Activated T-cell treated with anti-CD3 and anti-CD28 coated beads, Interleukin-2, amount 50 U/mL, for 1 hour (primary cell): ENCODE measurements at places on chromosomes 4 and X.

DNA sequence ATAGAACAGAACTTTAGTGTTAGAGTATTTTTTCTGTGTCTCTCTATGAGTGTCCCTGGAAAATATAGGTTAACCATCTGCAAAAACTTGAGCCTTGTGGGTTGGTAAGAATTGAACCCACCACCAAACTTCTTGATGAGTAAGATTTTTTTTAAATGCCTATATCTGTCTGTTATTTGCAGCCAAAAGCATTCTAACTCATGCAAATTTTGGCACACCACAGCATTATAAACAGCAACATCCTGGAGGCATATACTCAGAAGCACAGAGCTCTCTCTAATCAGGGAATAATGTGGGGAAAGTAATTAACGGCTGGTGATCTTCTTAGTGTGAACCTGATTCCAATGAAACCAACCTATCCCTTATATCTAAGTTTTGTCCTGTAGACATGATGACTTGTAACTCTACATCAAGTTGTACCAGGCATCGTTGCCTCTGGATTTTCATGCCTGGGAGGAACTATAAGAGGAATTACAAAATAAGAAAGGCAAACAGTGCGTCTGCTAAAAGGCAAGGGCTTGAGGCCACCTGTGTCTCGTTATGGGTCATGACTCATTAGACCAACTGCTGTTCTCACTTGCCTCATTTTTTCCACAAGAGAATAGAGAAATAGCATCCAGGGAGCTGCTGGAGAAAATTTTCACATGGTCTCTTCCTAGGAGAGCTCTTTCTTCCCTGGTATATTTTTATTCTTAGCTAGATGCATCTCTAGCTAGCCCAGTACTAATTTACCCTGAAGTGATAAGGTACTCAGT, 202.4 kb downstream of the CHIC2 start:
- no peak for DNase-seq

GRCh38 chr4:75232546-75232945, 281.7 kb downstream of the RCHY1 start:
- no peak for DNase-seq

- DNase-seq: no peak
Measured at GRCh38 chr4:163395055-163395454, 51.4 kb downstream of the NPY5R start.

GRCh38 chr4:146255874-146256273, 41.5 kb downstream of the REELD1 start:
- DNase-seq: no peak

- DNase-seq: no peak
Measured at GRCh38 chr4:94848326-94848725, 90.6 kb downstream of the BMPR1B start.

GRCh38 chr4:140047786-140048185, 106.2 kb downstream of the MAML3 start:
- DNase-seq: no peak

DNA sequence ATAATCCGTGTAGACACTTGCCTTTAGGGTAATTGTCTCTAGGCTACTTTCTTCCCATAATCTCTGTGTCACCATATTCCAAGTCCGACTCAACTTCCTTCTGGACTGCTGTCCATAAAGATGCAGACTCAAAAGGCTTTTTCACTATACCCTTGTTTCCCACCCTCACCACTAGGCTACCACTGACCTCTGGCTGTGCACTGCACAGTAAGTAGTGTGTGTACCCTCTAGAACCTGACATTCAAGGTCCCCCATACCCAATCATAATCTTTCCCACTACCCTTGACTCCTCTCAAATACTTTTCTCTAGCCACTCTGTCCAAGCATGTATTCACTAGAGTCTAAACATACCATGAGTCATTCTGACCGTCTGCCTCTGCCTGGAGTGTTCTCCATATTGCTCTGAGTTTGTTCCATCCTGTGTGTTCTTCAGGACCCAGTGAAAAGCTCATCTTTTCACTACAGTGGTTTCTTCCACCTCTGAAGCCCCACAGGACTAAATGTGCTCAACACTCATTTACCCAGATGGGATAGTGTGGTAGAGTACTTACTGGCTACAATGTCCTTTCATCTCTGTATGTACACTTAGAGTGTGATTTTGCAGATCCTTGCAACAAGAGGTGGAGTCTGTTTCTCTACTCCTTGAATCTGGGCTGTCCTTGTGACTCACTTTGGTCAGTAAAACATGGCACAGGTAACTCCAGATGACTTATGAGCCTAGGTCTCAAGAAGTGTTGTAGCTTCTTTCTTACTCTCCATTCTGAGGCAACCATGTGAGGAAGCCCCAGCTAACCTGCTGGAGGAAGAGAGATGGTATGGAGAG, 17.4 kb downstream of the JADE3 start:
- DNase-seq: no peak

GRCh38 chr4:96698831-96699230, 858.9 kb downstream of the PDHA2 start:
- DNase-seq: no peak

DNA sequence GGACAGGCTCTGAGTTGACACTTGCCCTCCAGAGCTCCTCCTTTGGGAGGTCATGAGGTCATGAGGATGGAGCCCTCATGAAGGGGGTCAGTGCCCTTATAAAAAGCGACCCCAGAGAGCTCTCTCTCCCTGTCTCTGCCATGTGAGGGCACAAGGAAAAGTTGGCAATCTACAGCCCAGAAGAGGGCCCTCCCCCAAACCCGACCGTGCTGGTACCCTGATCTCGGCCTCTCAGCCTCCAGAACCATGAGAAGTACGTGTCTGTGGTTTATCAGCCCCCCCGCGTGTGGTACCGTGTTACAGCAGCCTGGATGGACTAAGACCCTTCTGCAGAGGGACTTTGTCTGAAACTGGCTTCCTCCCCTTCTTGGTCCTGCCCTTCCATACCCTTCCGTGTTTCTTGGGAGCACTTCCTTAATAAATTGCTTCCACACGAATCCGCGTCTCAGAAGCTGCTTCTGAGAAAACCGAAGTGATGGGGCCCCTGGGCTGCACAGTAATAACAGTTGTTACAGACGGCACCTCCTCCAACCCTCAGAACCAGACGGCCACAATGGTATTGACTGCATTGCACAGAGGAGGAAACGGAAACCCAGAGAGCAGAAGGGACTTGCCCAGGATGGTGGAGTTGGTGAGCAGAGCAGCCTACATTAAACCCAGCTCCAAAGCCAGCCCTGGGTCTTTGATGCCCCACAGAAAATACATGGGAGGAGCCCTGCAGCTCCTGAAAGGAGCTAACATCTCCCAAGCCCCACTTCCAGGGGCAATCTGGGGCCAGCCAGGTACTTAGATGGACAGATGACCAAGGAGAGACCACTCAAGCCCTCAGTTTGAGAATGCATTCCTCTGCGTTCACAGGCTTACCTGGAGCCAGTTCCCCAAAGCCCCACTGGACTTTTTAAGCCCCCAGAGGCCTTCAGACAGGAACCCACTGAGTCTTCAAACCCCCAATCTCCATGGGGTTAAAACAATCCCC, 242.7 kb downstream of the BCOR start:
- DNase-seq: peak; percentile 71

GRCh38 chrX:129665916-129666644, 11.3 kb upstream of the APLN start:
- DNase-seq: no peak

DNA sequence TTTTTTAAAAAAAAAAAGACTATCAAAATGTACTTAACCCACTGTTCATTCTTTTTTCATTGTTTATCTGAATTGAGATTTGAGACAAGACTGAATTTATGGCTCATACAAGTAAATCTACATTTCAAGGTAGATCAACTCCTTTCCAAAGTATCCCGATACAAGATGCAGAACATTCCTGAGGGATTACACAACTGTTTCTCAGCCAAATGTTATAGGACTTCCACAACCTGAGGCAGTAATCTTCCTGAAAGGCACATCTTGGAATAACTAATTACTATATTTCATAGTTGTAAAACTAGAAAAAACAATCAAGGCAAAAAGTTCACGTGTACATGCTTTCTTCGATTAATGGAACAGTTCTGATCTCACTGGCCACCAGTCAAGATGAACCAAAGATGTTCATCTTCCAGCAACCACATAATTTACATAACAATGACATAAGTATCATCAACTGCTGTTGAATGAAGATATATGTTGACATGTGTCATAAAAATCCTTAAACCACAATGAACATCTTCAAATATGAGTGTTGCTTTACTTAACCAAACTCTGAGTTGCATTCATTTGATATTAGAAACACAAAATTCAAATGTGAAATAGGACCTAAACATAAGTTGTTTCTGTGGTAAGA, 225.2 kb upstream of the DKK2 start:
- no peak for DNase-seq

- DNase-seq: no peak
Measured at GRCh38 chr4:138953961-138954371, 61.6 kb upstream of the NOCT start.

GRCh38 chrX:118000518-118000917, 116.1 kb downstream of the KLHL13 start:
- no peak for DNase-seq

DNA sequence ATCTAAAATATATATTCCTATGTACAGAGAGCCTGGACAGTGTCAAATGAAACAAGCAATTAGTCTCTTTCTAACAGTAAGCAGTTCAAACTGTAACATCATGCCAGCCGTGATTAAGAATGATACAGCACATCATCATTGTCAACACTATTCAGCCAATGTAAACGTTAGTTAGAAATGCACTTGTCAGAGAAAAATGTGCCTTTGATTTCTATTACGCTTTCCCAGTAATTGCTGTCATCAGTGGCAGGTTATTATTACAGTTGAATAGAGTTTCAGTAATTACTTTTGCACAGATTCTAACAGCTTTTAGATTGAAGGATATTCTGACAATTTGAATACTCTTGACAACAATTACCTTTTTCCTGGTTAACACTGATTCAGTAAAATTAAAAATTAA, 1007.1 kb downstream of the SH3BGRL start:
- no peak for DNase-seq

DNA sequence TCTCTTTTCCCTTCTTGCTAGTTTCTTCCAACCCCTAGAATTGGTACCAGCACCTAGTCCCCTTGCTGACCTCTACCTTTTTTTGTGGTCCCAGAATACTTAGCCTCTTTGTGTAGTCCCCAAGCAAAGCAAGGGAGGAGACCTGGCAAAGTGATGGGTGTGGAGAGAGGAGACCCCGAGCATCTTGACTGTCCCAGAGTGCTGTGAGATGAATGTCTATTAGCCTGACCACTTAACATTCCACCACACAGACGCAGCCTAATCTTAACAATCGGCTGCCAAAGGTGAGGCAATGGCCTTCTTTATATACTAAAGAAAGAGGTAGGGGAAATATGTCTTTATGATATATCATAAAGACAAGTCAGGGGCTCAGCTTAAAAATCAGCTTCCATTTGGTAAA, 55.9 kb downstream of the TRIM2 start:
- no peak for DNase-seq

DNA sequence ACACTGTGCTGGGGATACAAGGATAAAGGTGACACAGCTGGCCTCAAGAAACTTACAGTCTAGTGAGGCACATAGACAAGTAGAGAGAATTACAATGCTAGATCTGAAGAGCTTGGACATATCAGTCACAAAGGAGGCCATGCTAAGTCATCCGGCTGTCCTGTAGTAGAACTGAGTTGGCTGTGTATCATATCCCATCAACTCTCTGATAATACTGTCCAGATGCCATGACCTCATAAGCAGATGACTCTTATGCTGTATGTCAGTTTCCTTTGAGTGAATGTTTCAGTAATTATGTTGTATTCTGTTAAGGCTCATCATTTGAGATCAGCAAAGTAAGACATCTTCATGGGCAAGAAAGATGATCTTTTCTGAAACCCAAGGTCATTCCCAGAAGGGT, 442.9 kb downstream of the MID1IP1 start:
- no peak for DNase-seq

DNA sequence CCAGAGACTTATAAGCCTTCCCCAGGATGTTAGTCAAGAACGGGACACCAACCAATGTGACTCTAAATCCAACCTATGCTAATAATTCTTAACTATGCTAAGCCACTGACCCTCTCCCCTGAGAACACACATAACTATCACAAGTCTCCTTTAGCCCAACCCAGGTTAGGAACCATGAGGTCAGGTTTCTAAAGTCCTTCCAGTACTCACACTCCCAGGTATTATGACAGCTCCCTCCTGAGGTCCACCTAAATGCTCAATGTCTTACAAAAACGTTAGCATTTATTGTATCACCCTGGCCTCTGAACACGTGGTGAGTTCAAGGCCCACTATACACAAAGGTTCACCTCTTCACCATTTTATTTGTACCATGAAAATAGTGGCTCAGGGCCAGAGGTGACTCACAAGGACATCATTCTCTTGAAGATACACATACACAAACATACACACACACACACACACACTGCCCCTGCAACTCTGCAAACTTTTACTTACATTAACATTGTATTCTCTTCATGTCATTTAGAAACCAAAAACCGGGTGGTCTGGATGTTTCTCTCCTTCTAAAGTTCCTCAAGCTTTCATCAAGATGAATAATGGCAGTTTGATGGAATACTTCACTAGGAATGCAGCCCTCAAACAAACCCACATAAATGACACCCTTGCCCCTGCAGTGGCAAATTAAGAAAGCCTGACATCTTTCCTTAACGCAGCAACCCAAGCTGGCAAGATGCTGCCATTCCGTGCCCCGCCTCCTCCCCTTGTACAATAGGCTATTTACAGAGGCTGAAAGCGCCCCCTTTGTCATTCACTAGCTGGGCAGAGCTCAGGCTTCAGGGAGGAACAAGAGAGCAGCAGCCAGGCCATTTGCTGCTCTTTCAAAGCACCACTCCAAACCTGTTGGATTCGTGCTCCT, 17.7 kb downstream of the ACSL1 start:
- no peak for DNase-seq

DNA sequence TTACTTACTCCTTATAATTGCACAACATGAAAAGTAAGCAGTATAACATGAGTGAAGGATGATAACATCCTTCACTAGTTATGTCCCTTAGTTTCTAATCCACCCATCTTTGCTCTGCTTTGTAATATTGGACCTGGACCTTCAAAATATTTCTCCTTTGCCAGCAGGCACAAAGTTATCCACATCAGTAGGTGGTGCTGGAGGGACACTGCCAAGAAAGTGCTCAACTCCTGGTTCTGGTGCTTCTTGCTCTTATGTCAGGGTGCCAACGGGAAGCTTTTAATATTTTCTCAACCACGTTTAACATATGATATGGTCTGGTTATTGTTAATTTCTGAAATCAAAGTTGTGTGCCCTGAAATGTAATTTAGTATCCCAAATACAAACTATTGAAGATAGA, 49.1 kb downstream of the TMEM165 start:
- DNase-seq: no peak

DNA sequence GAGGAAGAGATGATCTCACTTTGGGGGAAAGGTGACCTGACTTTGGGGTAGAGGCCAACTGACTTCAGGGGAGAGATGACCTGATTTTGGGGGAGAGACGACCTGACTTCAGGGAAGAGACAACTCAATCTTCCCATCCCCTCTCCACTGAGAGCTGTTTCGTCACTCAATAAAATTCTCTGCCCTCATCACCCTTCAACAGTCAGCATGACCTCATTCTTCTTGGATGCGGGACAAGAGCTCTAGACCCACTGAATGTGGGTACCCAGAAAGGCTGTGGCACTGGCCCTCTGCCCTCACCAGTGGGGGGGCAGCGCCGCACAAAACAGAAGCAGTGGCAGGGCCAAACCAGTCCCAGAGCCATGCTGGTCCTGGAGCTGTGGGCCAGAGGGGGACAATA, 34.6 kb downstream of the ATXN3L start:
- no peak for DNase-seq

- no peak for DNase-seq
Measured at GRCh38 chr4:2071912-2072867, 13.1 kb downstream of the NAT8L start.
